Left renal pelvis (tissue), 4 donors: ENCODE measurements at places on chromosomes 1 and 21.

GRCh38 chr1:88239205-88239604 is 444.9 kb upstream of the PKN2 start:
- DNase-seq, result no peak

DNA sequence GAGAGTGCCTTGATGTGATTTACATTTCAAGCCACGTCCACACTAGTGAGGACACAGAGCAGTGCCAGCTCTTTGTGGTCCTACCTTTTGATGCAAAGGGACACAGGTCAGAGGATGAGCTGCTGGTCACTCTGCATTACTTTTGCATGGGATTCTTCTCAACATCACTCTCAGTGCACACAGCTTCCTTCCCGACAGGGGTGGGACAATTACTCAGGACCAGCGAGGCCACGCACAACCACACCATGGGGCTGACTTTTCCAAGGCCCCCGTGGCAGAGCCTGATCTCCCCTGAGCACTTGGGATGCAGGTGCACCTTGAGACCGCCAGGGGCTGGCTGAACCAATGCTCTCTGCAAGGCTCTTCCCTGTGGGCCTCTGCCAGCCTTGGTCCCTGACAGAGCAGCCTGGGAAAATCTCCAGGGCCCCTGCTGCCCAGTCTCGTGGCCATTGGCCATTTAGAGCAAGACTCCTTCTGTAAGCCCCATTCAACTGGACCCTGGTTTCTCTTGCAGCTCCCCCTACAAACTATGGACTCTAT is 13.2 kb upstream of the PRAMEF12 start:
- DNase-seq, result no peak

DNA sequence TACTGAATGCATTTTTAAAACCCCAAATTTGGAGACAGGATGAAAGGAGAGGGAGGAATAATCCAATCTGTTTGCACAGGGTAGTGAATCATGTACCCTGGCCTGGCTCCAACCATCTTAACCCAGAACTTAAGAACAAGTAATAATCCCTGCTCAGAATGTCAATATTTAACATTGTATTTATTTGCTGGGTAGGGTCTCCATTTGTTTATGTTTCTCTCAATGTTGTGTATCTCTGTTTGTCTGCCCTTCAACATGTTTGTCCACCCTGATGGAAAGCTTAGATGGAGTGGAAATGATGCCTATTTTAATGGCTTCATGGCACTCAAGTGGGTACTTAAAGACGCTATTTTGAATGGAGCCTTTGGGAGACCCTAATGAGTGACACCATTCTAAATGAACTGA is 54.4 kb upstream of the CDC42BPA start:
- DNase-seq, result no peak

DNA sequence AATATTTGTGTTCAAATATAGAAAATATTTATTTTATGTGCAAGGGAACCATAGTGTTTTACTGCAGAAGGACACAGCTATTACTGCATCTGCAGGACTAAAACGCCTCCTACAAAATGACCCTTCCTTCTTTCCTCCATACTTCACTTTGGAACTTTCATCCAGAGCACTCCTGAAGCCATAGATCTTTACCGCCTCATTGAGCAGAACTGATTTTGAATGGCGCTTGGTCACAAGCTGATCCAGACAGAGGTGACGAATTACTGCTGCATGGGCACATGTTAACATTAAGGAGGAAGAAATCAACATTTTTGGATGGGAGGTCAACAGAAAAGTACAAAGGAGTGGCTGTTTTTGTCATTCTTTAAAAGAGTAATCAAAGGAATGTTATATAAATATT is 931.6 kb downstream of the NCAM2 start:
- DNase-seq, result no peak

- DNase-seq, result no peak
These were observed 217.0 kb upstream of the FAM78B start for GRCh38 chr1:166383635-166384346.

- DNase-seq, result no peak
These were observed 101.9 kb downstream of the PLPP3 start for GRCh38 chr1:56477164-56478111.

- DNase-seq, result no peak
These were observed 95.5 kb upstream of the IVNS1ABP start for GRCh38 chr1:185412385-185413087.
